ENCODE measurements at places on chromosomes 11 and 22. TPM values are rescaled to one million over a fixed set of nuclear protein-coding genes. Genes with fewer than 3 reads are reported as not detected.
A peak's percentile ranks its signal among the peaks of the same experiment; 100 is the strongest.

Gene MMP8
- total RNA-seq, result 0.15 TPM

DNA sequence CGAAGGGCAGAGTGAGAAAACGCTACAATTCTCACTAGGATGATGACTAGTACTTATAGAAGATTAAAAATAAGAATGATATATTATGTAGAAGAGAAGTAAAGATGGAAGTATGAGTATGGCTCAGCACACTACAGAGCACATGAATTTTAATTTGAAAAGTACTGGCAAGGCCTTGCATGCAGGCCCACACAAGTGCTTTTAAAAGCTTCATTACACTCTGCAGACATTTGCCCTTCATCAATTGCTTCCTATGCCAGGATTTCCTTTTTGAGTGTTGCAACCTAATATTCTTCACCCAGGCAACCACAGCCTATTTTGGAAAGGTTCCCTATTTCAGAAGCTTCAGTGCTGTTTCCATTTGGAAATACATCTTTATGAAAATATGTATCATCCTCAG lies 81.1 kb downstream of the LARGE2 start:
- DNase-seq, result no peak

Gene GRK3
- total RNA-seq, result 7.6 TPM

Gene HOATZ
- not detected for total RNA-seq

DNA sequence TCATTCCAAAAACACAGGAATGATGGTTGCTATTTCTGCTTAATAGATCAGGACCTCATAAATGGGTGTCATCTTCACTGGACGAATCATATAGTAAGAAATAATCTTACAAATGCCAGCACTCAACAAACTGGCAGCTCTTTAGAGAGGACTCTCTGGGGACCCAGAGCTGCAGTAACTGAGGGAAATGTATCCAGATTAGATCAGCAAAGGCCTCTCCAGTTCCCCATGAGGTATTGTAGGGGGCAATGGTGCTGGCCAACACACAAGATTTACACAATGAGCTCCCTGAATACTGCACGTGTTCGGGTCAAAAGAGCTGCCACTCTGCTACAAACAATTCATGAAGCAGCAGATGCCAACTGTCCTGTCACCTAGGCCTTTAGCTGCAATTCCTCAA lies 110.2 kb downstream of the RBFOX2 start:
- no peak for DNase-seq

DNA sequence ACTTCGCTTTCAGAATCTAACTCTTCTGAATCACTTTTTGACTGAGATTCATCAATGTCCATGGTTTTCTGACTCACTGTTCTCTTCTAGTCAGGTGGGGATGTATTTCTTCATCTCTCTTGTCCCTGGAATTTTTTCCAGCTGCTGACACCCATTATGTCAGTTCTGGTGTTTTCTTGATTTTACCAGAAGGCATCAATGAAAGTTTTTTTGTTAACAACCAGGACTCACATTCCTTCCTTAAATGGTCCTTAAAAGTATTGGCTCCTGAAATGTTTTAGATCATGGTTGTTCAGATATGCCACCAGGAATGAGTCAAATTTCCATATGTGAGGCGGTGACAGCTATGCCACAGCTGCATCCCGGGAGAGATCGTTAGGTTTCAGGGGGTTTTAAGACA lies 12.9 kb downstream of the MICAL2 start:
- no peak for DNase-seq

Gene TBC1D10A
- 7.5 TPM for total RNA-seq

Gene ISX
- total RNA-seq, result not detected

DNA sequence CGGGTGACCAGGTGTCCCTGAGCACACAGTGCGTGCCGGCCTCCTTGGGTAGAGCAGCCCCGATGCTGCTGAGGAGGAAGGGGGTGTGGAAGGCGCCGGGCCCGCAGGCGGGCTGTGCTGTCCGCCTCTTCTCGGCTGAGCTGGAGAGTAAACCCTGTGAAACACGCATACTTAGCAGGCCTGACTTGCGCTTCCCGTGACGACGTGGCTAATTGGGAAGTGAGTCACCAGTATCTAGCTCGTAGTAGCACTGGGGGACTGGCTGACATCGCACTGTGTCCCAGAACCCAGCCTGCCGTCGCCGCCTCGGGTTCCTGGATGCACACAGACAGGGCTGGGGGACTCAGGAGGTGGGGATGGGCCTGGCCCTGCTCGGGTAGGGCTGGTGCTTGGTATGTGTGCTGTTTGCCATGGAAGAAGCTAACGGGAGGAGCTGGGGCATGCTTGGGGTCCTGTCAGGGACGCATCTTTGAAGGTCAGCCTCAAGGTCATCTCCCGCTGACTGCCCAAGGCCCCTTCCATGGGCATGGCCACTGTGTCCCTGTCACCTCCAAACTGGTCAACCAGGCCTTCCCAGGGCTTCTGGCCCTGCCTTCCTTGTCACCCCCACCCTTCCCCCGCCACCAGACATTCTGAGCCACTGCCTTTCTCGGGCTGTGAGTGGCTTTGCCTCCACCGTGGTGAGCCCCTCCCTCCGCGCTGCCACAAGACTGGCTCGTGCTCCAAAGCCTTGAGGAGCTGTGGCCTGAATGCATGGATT lies 1327.0 kb downstream of the BRD1 start:
- DNase-seq, result no peak

GRCh38 chr22:27613099-27614005 lies 188.2 kb downstream of the MN1 start:
- DNase-seq, result no peak

- DNase-seq, result peak; percentile 46
These were observed 283.4 kb downstream of the TBC1D22A start for GRCh38 chr22:47045691-47046410.

DNA sequence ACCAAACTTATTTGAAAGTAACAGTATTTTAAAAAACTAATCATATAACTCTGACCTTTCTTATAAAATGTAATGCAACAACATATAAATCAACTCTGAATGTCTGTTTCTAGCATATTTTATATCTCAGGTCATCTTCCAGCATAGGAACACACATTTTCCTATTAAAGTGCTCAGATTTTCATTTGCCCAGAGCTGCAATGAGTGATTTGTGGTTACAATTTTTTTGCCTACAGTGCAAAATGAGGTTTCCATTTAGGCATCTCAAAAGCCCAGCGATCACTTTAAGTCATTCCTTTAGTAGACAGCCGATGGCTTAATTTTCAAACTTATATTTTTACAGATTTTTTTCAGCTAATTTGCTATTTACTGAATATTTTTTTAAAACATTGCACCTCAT lies 1.0 kb downstream of the LYVE1 start:
- no peak for DNase-seq

GRCh38 chr11:10429526-10429925 lies 25.5 kb upstream of the AMPD3 start:
- no peak for DNase-seq

- no peak for DNase-seq
These were observed 165.0 kb downstream of the CHST1 start for GRCh38 chr11:45500451-45500850.

DNA sequence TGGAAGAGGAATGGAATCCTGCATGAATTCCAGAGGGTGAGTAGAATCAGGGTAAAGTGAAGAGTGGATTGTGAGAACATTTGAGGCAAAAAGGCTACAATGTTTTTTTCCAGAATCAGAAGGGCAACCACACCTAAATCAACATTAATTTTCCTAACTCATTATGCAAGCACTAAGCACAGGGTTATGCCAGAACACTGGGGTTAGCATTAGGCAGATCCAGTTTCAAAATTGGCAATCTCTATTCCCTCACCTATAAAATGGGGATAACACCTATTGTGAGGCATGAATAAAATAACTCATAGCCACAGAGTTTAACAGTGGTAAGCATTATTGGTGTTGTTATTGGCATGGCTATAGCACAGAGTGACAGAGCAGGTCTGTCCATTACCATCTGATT lies 378.6 kb upstream of the FAT3 start:
- DNase-seq, result no peak

DNA sequence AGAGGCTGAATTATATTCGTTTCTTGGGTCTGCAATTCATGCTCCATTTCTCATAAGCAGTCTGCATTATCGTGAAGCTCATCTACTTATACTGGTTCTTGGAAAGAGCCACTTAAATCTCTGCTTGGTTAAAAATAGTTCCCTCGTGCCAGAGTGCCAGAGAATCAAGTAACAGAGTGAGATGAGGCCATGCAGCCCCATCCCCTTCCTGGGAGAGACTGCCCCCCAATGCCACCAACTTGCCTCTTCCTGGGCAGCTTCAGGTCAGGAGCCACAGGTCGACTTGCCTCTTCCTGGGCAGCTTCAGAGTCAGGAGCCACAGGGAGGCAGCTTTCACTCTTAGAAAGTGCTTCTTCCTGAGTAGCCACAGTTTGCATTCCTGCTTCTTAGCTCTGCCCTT lies 223.9 kb upstream of the ZBED5 start:
- no peak for DNase-seq

GRCh38 chr11:63768237-63769041 lies at the start of gene ZFTA:
ZFTA (minus strand) TSS chr11:63768775; CDS start chr11:63768622, 153 bp downstream.
- DNase-seq, result peak; percentile 66

- DNase-seq, result peak; percentile 44
These were observed 8.4 kb downstream of the SLC29A2 start for GRCh38 chr11:66363187-66363601.

Gene OR52B2
- total RNA-seq, result not detected

Gene FGF4
- total RNA-seq, result not detected

DNA sequence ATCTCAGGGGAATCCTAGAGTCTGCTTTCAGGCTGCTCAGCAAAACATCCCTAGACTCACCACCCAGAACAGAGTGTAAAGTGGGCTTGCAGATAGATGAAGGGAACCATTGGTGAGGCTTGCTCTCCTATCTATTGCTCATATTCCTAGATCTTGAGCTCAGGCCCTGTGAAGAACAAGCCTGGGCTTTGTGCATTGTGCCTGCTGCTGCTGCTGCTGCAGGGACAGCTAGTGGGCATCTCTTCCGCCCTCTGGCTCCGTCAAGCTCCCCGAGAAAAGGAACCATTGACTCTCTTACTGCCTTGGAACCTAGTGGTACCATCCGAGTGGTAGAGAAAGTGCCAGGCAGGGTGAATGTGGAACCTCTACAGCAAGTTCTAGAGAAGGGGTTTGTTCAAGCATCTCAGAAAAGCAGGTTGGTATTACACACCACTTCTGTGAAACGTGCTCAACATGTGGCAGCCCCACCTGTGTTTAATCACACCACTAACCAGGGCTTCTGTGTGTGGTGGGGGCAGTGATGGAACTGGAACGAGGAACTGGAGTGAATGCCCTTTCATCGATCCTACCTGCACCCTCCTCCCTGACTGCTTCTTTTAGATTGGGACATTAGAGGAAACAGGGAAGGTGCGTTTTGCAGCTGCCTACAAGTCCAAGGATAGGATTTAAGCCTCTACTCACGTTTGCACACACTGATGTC lies 4.4 kb downstream of the BACE1-AS start:
- DNase-seq, result no peak

All from pancreas (tissue), 10 donors.